Activated T-cell treated with anti-CD3 and anti-CD28 coated beads for 1 hour (primary cell): ENCODE measurements at places on chromosomes 2 and 18.

DNA sequence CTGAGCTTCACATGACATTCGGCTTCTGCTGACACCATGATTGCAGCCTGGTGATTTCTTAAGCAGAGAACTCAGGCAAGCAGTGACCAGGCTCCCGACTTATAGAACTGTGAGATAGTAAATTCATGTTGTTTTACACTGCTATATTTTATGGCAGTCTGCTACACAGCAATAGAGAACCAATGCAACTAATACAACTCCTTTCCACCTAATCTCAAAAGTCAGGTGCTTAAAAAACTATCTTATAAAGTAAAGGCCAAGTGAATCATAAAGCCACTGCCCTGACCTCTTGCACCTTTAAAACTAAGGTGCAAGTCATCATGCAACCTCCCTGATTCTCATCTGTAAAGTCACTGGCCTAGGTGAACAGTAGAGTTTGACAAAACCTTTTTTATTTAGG is 95.3 kb upstream of the GLS start:
- no peak for DNase-seq

DNA sequence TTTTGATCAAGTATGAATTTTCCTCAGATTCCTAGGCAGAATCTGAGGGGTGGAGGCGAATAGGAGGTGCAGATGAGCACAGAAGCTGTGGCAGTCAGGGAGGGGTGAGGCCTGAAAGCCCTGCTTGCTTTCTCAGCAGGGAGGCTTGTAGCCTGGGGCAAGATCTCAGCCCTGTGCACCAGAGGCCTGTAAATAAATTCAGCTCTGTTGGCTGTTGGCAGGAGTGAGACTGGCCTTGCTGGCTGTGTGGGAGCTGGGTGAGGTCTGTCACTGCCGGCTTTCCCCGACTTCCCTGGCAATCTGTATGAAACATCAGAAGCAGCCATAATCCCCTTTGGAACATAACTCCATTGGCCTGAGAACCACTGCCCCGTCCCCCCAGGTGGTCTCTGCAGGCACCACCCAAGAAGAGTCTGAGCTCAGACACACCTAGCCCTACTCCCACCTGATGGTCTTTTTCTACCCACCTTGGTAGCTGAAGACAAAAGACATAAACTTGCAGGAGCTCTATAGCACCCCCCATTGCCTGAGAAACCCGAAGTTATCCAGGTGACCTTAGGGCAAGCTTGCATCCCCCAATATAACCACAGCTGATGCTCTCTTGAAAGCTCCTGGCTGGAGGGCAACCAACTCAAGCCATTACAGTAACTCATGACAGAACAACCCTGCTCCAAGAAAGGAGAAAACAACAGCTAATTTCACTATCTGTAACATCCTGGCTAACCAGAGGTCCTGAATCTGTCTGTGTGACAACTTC is 32.3 kb downstream of the EVA1A start:
- no peak for DNase-seq

DNA sequence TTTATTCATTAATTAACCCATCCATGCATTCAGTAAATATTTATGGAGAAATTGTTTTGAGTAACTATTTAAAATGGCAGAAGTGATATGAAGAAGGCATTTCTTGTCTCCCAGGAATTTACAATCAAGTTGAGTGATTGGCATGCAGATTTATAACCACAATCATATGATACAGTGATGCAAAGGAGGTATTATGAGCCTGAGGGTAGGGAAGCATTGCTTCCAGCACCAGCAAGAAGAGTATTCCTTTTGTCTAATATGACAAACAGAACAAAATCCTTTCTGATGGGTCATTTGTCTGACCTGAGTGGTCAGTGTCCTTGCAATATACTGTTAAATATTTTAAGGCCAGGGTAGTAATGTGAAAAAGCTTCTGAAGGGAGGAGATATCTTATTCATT is 244.2 kb upstream of the RGPD4 start:
- DNase-seq: no peak

GRCh38 chr2:190718652-190719526 is 70.0 kb downstream of the NAB1 start:
- no peak for DNase-seq

- no peak for DNase-seq
Observed at GRCh38 chr2:165905269-165905668, 48.3 kb downstream of the TTC21B start.

DNA sequence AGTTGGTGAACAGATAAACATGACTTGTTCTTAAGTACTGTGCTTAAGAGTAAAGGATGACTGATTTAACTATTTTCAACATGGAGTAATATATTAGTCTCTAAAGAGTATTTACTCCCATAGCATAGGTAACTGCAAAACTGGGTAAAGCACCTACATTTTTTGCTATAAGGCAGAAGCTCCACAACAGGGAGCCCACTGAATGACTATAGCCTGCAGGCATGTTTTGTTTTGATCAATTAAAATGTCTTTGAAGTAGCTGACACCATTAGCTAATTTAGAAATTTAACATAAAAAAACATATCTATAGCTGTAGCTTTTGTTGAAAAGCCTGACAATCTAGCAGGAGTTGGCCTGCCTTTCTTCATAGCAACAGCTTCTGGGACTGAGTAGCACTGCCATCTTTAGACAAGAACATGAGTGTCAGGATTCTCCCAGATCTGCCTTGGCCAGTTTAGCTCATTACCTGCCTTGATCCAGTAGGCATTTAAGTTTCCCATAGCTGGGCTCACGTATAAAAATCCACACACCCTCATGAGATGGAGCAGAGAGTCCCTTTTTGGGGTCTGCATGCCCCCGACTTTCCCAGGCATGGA is 1935.1 kb upstream of the PIK3C3 start:
- DNase-seq: no peak

GRCh38 chr2:216408426-216409290 is 3.6 kb upstream of the SMARCAL1 start:
- DNase-seq: no peak
